ENCODE measurements at places on chromosomes 4 and X.

DNA sequence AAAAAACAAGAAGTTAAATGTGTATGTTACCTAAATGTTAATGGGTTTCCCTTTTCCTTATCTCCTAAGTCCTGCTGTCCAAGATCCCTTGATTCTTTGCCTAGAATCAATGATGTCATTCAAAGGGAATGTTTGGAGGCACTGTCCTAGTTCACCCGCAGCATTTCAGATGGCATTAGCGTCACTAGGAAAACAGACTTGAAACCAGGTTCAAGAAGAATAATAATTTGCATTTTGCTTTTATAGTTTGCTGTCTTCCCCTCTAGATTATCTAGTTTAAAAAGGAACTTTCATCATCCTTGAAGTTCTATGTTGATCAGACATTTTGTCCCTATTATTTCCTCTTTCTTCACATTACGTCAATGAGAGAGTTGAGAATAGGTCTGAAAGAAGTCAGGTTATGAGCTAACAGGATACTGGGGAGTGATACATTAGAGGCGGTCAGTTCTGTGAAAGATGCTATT lies 234.1 kb upstream of the PGRMC2 start:
- DNase-seq: no peak

- DNase-seq: no peak
Measured at GRCh38 chrX:18797141-18797540, 89.7 kb downstream of the PPEF1 start.

DNA sequence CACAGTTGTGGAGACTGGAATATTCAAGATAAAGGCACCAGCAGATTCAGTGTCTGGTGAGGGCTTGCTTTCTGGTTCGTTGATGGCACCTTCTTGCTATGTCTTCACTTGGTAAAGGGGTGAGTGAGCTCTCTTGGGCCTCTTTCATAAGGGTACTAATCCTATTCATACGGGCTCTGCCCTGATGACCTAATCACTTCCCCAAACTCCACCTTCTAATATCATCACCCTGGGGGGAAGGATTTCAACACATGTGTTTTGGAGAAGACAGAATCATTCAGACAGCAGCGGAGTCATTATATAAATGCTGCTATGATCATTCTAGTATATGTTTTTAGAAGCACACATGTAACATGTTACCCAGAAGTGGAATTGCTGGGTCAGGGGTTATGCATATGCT lies 295.3 kb upstream of the CTSO start:
- no peak for DNase-seq

GRCh38 chrX:94053575-94053974 lies 379.6 kb downstream of the FAM133A start:
- no peak for DNase-seq

- DNase-seq: peak; percentile 38
Measured at GRCh38 chr4:82430964-82431745, 765 bp downstream of the ENOPH1 start.
